ENCODE measurements at places on chromosomes 6 and 20.
A peak's percentile ranks its signal among the peaks of the same experiment; 100 is the strongest.

- DNase-seq = no peak
These were observed 712 bp downstream of the RXRB start for GRCh38 chr6:33199687-33200218.

- DNase-seq = no peak
These were observed 138.2 kb upstream of the SLC22A16 start for GRCh38 chr6:110614586-110614985.

DNA sequence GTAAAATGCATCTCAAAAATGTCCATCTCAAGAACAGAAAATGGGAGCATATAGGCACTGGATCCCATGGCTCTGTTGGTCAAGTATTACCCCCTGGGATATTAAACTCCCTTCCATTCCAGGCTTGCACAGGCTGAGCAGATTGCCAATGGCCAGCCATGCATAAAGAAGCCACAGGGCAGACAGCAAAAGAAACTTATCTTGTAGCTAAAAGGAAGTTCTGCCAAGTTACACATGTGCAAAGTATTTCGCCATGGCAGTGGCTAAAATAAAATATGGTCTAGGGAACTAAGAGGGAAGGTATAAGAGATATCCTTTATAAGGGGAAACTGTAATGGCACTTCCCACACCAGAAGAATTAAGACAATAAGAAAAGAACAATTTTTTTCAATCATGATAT lies 415.6 kb upstream of the BTBD3 start:
- no peak for DNase-seq

DNA sequence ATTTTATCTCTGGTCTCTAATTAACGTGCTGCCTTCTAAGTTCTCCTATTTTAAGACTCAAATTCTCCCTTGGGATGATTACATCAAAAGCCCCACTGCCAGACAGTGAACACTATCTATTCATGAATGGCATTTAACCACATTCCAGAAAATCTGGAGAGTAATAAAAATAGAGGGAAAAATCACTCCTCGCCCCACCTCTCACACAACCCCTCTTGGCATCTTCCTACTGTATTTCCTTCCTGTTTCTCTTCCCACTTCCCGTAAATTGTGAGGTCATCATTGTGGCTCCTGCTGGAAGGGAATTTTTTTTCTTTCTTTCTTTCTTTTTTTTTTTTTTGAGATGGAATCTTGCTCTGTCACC lies 31.5 kb downstream of the RAB44 start:
- DNase-seq = no peak

GRCh38 chr6:136343700-136344099 lies 54.1 kb upstream of the BCLAF1 start:
- DNase-seq = no peak

DNA sequence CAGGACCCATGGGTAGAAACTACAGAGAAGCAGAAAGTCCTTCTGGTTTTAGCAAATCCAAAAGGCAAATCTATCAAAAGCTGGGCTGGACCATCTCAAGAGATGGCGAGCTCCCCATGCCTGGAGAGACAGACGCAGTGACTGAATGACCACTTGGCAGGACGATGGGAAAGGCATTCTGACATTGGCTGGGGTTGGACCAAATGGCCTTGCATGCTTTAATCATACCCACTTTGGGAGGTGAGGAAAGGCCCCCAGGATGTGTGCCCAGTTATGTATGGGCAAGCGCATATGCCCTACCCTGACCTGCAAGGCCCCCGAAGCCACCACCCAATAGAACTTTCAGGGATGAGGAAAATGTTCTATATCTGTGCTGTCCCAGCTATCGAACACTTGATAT lies 45.1 kb downstream of the JPH2 start:
- no peak for DNase-seq

- no peak for DNase-seq
These were observed 11.1 kb downstream of the TPD52L1 start for GRCh38 chr6:125164696-125165095.

GRCh38 chr20:48673507-48673906 lies 154.3 kb downstream of the PREX1 start:
- DNase-seq = no peak

- no peak for DNase-seq
These were observed 39.9 kb downstream of the ANKRD60 start for GRCh38 chr20:58188527-58188926.

- DNase-seq = no peak
These were observed 76.7 kb downstream of the TFAP2A start for GRCh38 chr6:10338151-10338550.

DNA sequence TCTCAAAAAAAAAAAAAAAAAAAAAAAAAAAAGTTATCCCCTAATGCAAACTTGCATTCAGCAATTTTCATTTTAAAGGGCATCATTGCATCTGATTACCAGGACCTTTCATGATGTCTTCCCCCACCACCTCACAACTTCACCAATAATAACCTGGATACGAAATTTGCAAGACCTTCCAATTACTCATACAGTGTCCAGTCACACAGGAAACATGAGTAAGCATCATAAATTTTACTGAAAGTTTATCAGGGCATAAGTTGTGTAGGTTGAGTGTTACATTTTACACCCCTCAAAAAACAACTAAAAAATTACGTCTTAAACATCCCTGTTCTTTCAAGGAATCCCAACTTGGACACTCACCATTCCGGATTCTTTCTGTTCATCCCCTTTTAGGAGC lies 79.1 kb upstream of the ANKEF1 start:
- no peak for DNase-seq

DNA sequence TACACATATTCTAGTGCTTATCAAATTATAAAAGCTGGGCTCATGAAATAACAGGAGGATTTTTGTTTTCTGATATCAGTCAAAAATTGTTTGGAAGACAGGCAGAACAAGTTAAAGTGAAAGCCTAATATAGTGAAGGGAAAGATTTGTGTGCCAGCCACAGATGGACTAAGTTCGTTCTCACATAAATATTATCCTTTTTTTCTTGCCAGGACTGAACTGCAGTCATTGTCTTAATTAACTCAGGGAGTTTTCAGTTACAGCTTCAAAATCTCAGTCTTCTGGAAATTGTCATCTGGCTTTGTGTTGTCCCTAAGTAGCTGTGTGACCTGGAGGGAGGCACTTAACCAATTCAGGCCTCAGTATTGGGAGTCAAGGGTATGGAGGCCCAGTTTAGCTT lies 40.7 kb downstream of the PLCB4 start:
- no peak for DNase-seq

- no peak for DNase-seq
These were observed 194.8 kb downstream of the COL9A1 start for GRCh38 chr6:70107852-70108629.

DNA sequence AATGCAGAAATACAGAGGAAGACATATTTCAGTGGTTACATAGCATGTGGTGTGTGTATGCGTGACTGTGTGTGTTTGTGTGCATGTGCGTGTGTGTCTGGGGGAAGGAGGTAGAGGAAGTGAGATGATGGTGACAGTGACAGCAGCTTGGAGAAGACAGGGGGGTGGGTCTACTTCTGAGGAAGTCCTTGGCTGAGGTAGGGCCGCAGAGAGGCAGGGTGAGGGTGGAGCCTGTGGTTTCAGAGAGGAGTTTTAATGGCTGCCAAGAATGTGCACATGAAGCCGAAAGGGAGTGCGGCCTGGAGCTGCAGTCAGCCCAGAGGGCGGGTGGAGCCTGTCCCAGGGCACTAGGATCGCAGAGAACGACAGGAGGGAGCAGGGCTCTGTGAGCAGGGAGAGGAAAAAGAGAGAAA lies 22.7 kb upstream of the RNF24 start:
- peak; percentile 83 for DNase-seq

DNA sequence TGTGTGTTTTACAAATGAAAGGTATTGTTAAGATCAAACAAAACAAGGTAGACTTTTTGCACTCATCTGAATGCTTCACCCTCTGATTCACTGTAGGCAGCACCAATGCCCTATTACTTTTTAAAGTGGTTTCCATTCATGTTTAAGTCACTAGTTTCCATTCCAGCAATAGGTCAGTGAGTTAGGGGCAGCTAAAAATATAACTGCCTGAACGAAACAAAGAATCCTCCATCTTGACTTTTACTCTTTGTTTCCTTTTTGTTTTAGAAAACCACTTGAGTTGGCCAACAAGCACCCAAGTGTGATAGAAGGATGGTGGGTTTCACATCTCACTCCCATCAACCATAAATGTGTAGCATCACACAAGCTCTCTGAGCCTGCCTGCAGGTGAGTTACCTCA lies 25.5 kb downstream of the CLIC5 start:
- no peak for DNase-seq

DNA sequence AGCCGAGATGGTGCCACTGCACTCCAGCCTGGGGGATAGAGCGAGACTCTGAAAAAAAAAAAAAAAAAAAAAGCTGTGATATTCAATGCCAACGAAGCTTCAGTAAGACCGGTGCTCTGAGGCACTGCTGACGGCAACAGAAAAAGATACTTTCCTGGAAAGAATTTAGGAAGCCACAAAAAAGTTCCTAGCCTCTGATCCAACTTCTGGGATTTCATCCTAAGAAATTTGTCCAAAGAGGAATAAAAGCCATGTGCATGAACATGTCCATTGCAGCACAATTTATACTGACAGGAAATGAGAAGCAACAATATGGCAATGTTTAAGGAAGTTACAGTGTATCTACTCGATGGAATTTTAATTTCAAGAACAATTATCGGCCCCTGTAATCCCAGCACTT lies 24.5 kb upstream of the CARMIL1 start:
- DNase-seq = no peak

GRCh38 chr6:30740540-30740870 lies 2.0 kb downstream of the FLOT1 start:
- DNase-seq = no peak

- no peak for DNase-seq
These were observed 99.0 kb upstream of the TNFAIP3 start for GRCh38 chr6:137767911-137768690.

DNA sequence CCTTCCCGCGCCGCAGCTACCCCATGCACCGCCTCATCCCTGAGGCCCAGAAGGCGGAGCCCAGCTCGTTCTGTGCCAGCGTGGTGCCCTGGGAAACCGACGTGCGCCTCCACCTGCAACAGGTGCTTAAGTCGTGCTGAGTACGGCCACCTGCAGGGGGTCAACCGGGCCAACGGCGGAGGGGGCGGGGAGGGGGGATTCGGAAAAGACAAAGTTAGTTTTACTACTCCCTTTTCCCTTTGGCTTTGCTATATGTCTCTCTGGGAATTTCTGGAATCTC lies 168.9 kb downstream of the CDK19 start:
- no peak for DNase-seq

- no peak for DNase-seq
These were observed 59.9 kb upstream of the MAP7 start for GRCh38 chr6:136609873-136610706.

DNA sequence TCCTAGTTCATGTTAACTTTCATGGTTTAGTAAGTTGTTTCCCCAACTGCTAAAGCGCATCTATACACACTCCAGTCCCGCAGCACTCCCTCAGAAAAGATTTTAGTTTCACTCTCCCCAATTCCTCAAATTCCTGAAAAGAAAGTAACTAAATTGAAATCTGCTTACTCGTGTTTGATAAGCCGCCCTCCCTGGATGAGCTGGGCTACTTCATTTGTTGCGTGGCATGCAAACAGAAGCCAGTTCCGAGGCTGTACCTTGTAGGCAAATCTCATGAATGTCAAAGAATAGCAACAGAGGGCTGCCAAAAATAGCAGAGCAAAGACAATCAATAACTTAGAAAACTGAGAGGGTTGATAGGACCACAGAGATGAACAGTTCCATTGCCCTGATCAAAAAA lies 16.9 kb downstream of the MPC1 start:
- no peak for DNase-seq

DNA sequence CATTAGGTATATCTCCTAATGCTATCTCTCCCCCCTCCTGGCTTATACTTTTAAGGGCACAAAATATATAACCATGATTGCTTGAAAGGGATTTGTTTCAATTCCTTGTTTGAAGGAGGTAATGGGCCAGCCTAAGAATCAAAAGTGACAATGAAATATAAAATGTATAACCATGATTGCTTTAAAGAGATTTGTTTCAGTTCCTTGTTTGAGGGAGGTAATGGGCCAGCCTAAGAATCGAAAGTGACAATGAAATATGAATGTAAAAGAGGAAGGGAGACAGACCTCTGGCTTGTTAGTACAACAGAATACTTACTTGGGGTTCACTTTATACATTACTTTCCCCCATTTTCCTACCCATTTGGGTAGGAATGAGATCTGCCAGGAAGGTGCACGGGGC lies 55.5 kb downstream of the FOXC1 start:
- no peak for DNase-seq

GRCh38 chr6:20464041-20464440 lies 62.4 kb downstream of the E2F3 start:
- DNase-seq = no peak

DNA sequence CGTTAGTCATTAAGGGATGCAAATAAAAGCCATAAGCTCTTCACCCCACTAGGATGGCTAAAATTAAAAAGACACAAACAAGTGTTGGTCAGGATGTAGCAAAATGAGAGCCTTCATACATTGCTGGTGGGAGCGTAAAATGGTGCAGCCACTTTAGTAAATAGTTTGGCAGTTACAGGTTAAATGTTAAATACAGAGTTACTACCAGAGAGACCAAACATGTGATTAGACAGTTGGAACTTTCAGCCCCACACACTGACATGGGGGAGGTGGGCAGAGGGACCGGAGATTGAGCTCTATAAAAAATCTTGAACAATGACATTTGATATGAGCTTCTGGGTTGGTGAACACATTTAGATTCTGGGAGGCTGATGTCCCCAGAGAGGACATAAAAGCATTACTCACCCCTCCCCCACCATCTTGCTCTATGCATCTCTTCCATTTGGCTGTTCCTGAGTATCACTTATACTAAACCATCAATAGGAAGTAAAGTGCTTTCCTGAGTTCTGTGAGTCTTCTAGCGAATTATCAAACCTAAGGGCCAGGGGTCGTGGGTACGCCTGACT lies 20.4 kb upstream of the ZNF318 start:
- DNase-seq = no peak

DNA sequence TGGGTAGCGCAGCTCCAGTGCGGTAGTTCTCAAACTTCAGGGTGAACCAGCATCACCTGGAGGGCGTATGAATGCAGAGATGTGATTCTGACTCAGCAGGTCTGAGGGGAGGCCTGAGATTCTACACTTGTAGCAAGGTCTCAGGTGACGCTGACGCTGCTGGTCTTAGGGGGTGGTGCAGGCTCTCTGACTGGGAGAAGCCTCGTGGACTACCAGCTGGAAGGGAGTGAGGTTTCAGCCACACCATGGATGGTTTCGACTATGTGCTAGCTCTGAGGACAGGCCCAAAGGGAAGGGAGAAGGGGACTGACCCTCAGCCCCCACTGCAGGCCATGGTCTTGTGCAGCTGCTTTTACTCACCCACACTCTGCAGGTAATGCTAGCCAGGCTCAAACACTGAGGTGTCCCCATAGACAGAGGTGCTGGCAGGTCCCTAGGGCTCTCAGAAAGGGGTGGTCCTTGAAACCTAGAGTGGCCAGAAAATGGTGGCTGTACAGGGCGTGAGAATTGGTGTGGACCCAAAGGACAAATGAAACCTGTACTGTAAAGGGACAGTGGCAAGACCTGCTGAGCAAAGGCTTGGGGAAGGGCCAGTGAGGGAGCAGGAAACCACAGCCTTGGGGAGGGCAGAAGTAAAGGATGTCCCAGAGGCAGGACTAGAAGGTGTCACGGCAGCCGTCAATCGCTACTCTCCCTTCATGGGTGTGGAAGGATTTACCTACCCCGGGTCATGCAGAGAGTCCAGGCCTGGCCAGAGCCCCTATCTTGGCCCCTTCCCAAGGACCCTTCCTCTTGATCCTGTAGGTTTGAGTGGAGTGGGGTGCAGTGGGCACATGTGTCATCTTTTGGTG lies 52.7 kb downstream of the EBF4 start:
- DNase-seq = no peak

Measured in CD8-positive, alpha-beta memory T cell (primary cell).